CD4-positive, alpha-beta T cell treated with Interleukin-10 for 1 hour (primary cell): ENCODE measurements at places on chromosomes 7 and 10.

- no peak for DNase-seq
Observed at GRCh38 chr7:94348142-94348541, 46.6 kb upstream of the COL1A2 start.

- no peak for DNase-seq
Observed at GRCh38 chr7:139078911-139079310, 30.6 kb downstream of the ZC3HAV1 start.

GRCh38 chr7:156638443-156639077 is 2.0 kb upstream of the RNF32 start:
- no peak for DNase-seq

- no peak for DNase-seq
Observed at GRCh38 chr10:50453940-50454339, 169.8 kb downstream of the SGMS1 start.

DNA sequence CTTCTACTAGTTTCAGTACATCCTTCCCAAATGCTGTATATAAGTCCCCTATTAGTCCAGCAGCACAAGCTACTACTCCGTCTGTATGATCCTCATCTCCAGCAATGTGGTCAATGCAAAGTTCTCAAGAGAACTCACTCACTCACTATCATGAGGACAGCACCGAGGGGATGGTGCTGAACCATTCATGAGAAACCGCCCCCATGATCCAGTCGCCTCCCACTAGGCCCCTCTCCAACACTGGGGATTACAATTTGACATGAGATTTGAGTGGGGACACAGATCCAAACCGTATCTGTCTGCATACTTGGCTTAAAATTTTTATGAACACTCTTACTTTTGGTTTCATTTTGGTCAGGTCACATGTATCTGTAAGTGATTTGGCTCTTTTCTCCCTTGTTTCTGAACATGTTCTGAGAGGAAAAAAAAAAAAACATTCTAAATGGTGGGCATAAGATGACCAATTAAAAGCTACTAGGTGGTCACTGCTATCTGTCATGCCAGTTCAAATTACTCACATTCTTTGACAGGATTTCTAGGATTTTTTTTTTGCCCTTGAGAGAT is 60.1 kb downstream of the ZNF783 start:
- no peak for DNase-seq

- no peak for DNase-seq
Observed at GRCh38 chr7:67413670-67414069, 417.0 kb downstream of the TYW1 start.

- no peak for DNase-seq
Observed at GRCh38 chr10:79348640-79348988, 1.3 kb downstream of the PPIF start.

- no peak for DNase-seq
Observed at GRCh38 chr7:55488216-55488615, 84.1 kb downstream of the VOPP1 start.

DNA sequence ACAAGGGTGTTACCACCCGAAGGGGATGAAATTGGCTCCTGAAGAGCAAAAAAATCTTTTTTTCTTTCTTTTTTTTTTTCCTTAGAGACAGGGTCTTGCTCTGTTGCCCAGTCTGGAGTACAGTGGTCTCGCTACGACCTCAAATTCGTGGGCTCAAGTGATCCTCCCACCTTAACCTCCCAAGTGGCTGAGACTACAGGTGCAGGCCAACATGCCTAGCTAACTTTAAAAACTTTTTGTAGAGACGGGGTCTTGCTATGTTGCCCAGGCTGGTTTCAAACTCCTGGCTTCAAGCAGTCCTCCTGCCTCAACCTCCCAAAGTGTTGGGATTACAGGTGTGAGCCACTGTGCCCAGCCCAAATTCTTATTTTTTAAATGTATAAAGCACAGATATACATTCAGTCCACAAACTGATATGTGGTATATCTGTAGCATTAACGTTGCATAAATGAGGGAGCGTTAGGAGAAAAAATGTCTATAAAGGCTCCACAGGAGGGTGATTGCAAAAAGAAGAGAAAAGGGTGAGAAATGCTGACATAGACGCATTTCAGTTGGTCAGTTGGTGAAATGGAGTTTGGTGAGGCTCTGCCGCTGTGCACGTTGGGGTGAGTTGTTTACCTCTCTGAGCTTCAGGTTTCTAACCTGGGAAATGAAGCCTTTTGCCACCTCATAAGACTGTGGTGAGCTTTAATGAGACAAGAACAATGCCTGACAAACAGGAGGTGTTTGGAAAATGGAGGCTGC is 100.7 kb upstream of the PODXL start:
- no peak for DNase-seq

- no peak for DNase-seq
Observed at GRCh38 chr7:27123477-27124053, 7.0 kb downstream of the HOXA4 start.

GRCh38 chr7:80324032-80324431 is 187.8 kb downstream of the GNAT3 start:
- no peak for DNase-seq

DNA sequence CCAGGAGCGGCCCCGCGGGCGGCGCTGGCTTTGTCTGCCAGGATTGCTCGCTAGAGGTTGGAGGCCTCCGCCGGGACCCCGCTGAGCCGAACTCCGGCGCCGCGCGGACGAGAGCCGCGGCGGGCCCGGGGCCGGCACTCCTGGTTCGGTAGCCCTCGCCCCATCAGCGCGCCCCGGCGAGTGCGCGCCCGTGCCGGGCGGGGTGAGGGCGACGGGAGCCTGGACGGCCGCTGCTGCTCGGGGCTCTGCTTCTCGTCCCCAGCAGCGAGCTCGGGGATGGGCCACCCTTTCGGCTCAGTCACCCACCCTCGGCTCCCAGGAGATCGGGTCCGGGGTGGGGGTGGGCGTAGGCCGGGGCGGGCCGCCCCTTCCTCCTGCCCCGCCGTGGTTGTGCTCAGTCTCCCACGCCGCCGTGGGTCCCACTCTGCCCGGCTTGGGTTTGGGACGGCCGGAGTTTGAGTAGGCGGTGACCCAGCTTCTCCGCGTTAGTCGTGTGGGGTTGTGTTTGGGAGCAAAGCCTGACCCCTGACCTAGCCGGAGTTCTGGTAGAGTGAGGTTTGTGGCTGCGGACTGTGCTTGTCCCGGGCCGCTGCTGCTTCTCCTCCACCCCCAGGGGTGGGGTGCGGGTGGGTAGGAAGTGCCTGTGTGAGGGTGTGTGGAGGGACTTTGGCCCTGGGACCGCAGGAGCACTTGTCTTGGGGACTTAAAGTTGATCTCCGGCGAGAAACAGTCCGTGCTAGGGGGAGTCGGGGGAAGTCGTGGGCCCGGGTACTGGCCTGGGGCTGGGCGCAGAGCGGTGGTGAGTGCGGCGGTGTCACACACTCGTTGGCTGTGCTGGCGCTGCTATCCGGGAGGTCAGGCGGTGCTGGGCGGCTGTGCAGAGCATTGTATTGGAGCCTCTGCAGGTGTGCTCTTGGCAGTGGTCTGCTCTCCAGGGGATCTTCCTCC is 677 bp downstream of the TSPAN14 start:
- DNase-seq = no peak

DNA sequence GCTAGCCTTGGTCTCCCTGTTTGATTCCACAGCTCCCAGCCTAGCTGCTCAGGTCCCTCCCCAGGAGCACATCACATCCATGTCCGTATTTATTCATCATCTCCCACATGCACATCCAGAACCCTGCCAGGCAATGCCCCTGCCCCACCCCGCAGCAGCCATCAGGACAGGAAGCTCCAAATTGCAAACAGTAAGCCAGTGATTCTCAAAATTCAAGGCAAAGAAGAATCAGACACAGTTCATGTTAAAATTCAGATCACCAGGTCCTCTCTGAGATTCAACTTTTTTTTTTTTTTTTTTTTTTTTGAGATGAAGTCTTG is 17.7 kb downstream of the LRRC20 start:
- DNase-seq = no peak

DNA sequence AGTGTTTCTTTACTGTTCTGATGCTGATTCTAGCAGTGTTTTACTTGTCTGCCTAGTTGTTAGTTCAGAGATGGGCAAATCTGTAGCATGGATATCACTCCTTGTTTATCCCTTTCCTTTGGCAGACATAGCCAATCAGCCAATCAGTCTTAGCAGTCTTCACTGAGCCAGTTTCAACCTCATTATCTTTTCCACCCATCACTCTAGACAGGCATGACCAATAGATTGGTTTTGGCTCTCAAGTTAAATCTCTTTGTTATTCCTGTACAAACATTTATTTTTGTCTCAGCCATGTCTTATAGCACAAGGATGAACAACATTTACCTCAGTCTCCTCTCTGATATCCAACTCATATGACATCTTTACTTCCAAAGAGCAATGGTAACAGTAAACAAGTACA is 109.5 kb downstream of the PRKG1 start:
- DNase-seq = no peak

- no peak for DNase-seq
Observed at GRCh38 chr7:12322903-12323300, 80.8 kb downstream of the VWDE start.

- no peak for DNase-seq
Observed at GRCh38 chr10:98265403-98266378, 2.3 kb downstream of the LOXL4 start.

DNA sequence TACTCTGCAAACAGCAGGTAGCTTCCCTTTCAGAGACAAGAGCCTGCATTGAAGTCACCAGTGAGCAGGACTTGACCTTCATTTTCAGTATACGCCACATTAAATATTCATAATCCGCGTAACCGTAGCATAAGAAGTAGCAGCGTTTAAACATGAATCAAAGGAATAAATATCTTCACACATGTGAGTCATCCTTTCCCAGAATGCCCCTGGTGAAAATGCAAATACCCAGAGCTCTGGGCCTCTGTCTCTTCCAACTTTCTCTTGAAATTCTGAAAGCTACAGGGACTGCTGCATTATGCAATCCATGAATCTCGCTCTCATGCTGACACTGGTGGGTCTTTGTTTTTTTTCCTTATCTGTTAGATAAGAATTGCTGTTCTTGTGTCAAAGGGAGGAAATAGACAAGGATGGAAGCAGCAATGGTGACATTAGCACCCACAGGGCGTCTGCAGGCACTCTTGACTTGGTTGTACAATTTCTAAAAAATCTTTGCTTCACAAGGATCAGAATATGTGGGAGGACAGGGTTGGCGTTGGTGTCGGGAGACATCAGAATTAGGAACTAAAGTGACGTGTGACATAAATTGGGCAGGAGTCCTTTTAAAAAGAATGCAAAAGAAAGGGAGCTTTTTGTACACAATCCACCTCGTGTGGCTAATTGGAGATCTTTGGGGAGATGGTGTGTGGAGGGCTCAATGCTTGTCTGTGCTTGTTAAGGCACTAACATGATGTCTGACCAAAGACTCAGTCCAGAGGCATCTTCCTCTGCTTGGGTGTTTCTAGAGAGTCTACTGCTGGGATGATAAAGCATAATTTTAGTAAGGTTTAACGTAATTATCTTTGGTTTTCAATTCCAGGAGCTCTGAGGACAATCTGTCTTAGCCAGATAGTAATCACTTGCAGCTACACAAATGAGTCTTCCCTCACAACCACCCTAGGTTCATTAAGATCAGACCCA is 390.3 kb downstream of the KCNMA1 start:
- no peak for DNase-seq

DNA sequence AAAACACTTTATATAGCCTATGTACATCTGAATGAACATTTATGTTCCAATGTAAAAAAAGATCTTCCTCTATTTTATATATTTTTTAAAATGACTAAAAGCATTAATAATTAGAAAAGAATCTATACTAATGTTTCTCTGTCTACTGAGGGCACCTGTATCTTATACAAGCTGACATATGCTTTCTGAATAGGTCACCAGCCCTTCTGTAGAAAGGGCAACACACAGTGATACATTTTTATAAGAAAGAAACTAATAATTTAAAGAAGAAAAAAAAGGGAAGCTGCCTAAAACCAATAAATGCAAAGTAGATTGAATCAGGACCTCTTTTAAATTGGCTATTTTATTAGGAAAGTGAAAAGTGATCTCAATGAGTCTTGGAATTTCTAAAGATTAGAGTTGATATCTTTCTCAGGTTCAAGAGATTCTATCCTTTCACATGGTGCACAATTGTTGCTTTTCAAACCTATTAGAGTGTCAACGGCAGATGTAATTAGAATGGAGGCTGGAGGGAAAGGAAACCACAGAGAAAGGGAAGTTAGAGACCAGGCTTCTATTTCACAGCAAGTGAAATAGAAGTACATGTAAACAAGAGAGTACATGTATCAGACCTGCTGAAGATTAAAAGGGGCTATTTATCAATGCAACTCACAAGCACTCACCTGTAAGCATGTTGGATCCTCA is 6.3 kb downstream of the MTPN start:
- no peak for DNase-seq

DNA sequence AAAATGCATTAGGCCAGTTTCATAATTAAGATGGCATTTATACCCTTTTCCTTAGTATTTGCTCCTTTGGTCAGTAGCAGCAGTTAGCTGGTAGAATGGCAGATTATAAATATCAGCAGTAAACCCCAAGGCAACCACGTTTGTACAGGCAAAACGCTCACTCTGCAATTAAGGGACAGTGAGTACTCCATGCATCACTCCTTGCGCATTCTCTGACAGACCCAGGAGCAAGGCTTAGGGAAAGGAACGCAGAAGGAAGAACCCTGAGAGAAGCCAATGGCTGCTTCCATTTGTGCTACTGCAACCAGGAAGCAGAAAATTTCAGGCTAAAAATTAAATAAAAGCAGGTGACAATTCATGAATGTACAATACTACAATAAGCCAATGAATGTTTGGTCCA is 12.9 kb downstream of the ETV1 start:
- no peak for DNase-seq

DNA sequence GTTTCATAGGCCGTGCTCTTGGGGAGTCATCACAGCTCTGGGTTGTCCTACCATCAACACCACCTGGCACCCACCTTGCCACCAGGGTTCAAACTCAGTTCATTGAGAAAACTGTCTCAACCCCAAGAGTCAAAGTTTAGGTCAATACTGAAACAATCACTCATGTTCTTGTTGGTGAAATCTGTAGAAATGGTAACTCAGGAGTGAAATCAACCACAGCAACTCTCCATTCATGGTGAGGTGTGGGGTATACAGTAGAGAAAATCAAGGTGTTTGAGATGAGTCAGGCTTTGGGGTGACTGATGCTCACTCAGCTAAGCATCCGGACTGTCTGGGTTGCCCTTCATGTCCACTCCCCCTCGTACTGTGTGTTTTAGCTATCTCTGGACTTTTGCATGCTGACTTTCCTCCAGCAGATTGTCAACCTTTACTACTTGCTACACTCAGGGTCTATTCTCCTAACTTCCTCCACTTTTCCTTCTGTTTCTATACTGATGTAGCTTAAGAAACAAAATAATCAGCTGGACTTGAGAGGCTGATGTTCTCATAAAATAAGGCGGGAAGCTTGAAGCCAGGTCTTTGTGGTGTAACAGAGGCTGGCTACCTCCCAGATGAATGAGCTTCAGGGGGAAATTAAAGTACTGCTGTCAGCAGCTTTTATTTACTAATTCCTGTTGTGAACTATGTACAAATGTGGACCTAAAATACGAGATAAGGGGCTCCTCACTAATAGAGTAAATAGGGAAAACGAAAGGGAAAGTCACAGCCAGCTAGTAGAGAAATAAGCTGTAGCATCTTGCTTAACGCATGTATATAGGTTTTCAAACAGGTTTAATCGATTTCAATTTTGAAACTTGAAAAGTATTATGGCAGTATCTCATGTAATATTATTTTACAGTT is 173.6 kb upstream of the AKR1E2 start:
- no peak for DNase-seq

- no peak for DNase-seq
Observed at GRCh38 chr7:70674571-70675010, 457.4 kb upstream of the GALNT17 start.

GRCh38 chr7:27418541-27418940 is 175.9 kb downstream of the EVX1 start:
- no peak for DNase-seq
